ENCODE measurements at places on chromosomes 5 and 9.

GRCh38 chr9:116174347-116174746, 20.8 kb downstream of the PAPPA start:
- DNase-seq, result no peak

DNA sequence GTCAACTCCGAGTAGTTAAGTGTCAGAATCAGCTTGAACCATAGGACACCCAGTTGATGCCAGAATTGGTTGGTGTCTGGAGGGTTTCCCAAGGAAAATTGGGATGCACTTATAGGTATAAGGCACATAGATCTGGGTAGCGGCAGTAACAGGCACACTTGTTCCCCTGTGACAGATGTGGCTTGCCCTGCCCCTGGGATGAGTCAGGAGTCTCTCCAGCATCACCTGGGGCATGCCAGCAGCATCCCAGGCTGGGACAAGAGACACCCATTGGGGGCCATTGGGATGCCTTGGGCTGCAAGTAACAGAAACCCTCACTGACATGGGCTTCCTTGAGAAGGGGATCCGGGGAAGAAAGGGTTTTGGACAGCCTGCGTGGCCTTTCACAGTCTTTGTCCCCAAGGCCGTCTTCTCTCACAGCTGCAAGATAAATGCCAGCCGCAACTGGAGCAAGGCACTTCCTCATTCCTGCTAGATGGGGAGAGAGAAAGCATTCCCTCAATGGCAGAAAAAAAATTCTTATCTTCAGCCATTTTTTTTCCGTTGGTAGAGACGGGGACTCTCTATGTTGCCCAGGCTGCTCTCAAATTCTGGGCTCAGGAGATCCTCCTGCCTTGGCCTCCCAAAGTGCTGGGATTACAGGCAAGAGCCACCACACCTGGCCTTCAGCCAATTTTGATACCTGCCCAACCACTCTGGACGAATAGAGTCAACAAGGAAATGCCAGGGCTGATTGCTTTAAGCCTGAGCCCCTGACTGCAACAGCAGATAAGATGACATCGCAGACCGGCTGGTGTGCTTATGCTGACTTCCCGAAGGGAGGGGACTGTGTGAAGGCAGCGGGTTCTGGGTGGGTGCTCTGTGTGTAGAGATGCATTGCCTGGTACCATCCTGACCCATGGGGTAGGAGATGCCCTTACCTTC, 13.3 kb upstream of the RNF130 start:
- no peak for DNase-seq

GRCh38 chr5:2639425-2639824, 112.1 kb downstream of the IRX2 start:
- DNase-seq, result no peak

GRCh38 chr9:10032166-10032565, 580.6 kb downstream of the PTPRD start:
- no peak for DNase-seq

DNA sequence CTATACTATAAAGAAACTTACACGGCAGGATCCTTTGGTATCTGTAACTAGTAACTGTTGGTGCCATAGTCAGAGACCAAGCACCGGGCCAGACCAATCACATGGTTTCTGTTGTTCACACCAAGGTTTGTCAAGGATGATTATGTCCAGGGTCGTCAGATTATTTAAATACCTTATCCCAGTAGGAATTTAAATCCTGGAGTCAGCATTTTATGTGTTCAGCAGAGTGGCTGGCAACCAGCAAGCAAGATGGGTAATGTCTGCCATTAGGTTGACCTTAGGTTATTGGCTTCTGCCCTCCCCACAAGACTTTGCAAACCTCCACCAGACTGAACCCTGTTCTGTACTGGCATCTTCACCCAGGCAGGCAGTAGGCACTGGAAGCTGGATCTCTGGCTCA, 39.3 kb upstream of the TMOD1 start:
- DNase-seq, result no peak

- no peak for DNase-seq
Measured at GRCh38 chr9:135523521-135524129, 2.4 kb downstream of the LCN1 start.

DNA sequence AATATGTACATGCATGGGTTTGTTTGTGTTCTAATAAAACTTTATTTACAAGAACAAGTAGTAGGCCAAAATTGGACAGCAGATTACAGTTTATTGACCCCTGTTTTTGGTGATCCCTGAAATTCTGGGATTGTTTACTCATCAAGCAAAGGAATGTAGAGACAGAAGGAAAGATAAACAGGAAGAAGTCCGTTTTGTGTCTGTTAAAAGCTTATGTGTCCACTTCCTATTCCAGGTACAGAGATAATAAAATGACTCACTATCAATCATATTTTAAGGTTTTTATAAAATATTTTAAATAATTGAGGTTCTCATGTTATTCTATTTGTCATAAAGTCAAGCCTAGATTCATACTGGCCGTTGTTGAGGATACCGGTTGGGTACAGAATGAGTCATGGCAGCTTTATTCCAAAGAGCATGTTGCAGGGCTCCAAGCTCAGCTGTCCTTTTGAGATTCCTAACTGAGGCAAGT, 214.9 kb upstream of the DAB2 start:
- no peak for DNase-seq

GRCh38 chr5:132501961-132502931, 11.7 kb upstream of the IRF1 start:
- no peak for DNase-seq

- no peak for DNase-seq
Measured at GRCh38 chr9:7129391-7129790, 371.6 kb downstream of the KDM4C start.

DNA sequence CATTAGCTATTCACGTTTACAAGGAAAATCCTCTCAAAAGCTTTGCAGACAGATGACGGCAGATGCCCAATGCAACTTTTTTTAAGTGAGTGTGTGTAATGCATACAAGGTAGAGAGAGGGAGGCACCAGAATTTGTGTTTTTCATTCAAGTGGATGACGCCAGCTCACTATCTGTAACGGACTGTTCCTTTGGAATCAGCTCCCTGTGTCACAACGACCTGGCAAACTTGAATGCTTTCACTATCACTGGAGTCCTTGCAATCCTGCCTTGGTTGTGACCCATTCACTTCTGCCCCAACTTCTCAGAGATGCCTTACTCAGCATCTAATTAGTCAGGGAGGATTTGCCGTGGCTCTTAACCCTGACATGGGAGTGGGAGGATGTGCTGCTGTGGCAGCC, 148.5 kb downstream of the BNC2 start:
- no peak for DNase-seq

- no peak for DNase-seq
Measured at GRCh38 chr9:2726650-2727340, 9.5 kb downstream of the KCNV2 start.

DNA sequence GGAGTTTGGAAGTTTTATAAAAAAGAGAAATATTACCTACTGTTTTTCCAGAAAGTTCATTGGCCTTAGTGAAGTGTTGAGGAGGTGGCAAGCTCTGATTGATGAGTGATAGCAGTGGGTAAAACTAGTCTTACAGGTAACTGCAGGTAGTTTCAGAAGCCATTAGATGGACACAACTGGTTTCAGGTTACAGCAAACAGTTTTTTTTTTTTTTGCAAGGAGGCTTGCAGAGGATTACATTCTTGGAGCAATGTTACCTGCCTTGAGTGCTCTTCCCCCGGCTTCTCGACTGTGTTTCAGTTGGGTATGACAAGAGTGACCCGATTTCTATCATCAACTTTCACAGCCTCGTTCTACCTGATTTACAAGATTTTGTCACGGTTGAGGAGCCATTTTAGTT, 333.4 kb downstream of the YTHDC2 start:
- DNase-seq, result no peak

DNA sequence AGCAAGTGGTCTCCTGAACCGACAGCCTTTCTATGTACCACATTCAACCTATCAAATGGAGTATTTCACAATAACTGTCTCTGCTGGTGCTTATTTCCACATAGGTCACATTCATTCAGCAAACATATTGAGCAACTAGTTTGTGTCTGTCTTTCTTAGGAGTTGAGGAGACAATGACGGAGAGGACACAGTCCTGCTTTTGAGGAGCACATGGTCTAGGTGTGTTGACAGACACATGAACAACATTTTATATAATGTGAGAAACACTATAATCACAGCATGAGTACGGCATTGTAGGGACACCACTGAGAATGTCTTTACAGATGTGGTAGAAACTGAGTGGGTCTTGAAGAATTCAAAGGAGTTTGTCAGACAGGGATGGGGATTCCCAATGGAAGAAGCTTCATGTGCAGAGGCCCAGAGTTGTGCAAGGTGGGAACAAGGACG, 28.5 kb downstream of the NFIL3 start:
- no peak for DNase-seq

DNA sequence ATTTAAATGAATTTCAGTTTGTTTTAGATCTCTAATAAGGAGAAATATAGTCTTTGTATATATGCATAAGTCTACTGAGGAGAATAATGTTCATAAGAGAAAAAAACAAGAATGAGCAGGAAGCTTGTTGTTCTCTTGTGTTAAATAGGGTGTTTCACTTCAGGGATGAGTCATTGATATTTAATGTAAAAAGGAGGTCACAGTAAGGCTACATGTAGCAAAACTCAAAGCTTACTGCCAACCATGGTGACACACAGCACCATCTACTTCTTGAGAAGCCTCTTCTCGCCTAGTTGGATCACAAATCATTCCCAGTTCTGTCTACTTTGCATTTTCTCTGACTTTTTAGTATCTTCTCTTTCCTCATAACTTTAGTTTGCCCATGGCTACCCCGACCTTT, 1466.0 kb upstream of the C9orf72 start:
- peak; percentile 28 for DNase-seq

Measured in COLO829 (cell line).